Activated T-helper 2 cell treated with anti-CD3 and anti-CD28 coated beads, Interferon-gamma antibody, Interleukin-2, Interleukin-4, amounts not matched to agents 10 μg/mL and 5 μg/mL and 100 μg/mL, durations not matched to agents 14 hours and 24 hours and 36 hours (primary cell): ENCODE measurements at places on chromosomes 12 and 14. TPM values are rescaled to one million over a fixed set of nuclear protein-coding genes. Genes with fewer than 3 reads are reported as not detected.

GRCh38 chr12:101567918-101568317, 26.9 kb upstream of the MYBPC1 start:
- no peak overlapping the region for H3K27ac ChIP-seq
- peaks cover 4% of the 10 kb centered on the region for H3K27me3 ChIP-seq
- peaks cover 3% of the 10 kb centered on the region for H3K4me1 ChIP-seq
- H3K4me3 ChIP-seq: no peak overlapping the region
- DNase-seq: no peak
- no peaks in the 10 kb centered on the region for H3K36me3 ChIP-seq

TAS2R9 gene
- not detected in 2 replicates for total RNA-seq

DNA sequence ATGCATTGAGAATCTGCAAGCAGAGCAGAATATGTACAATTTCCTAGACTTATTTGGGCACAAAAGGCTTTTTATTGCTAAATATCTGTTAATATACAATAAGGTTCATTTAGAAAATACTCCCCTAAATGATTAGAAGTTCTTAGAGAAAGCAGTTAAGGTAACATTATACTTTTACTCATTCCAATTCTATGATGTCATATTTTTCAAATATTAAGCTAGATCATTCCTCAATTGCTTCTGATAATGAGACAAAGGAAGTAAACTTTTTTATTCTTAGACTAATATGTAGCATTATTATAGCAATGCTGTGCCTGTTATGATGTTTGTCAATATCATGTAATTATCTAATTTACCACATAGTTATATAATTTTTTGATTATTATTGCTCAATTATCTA, 447.0 kb downstream of the SLC16A7 start:
- H3K4me3 ChIP-seq: no peak overlapping the region
- H3K4me1 ChIP-seq: no peaks in the 10 kb centered on the region
- no peak overlapping the region for H3K27ac ChIP-seq
- H3K36me3 ChIP-seq: no peaks in the 10 kb centered on the region

DNA sequence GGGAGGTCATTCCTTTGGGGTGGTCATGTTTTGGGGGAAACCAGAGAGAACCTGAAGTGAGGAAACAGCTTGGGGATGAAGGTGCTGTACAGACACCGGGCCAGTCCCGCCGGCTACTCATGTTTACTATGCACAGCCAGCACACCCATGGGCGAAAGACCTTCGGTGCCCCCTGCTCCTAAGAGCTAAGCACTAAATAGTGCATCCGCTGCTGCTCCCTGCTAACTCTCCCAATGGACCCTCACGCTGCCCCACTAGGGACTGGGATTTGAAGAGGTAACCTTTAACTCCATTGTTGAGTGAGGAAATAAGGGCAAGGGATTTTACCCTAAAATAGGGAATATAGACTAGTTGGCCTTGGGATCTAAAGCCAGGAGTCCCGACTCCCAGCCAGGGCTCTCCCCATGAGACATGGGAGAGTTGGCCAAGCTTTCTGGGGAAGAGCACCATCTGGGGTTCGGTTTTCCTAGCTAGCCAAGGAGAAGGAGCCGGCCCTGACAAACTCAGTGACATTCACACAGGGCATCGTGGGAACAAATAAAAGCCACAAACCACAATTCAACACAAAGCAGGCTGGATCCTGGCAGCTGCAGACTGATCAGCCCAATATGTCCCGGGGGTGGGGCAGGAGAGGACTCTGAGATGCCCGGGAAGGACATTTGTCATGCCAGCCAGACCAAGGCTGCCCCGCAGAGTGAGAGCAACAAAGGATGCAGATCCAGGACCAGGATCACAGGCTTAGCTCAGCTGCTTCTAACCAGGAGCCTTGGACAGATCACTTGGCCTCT, 91.7 kb downstream of the SINHCAF start:
- no peak overlapping the region for H3K4me3 ChIP-seq
- peaks cover 12% of the 10 kb centered on the region for H3K27me3 ChIP-seq
- no peak for DNase-seq
- peaks cover 5% of the 10 kb centered on the region for H3K4me1 ChIP-seq

GRCh38 chr12:125262851-125263250, 197.6 kb downstream of the AACS start:
- H3K4me1 ChIP-seq: no peaks in the 10 kb centered on the region
- no peak for DNase-seq
- H3K27me3 ChIP-seq: no peaks in the 10 kb centered on the region
- H3K36me3 ChIP-seq: no peaks in the 10 kb centered on the region

DNA sequence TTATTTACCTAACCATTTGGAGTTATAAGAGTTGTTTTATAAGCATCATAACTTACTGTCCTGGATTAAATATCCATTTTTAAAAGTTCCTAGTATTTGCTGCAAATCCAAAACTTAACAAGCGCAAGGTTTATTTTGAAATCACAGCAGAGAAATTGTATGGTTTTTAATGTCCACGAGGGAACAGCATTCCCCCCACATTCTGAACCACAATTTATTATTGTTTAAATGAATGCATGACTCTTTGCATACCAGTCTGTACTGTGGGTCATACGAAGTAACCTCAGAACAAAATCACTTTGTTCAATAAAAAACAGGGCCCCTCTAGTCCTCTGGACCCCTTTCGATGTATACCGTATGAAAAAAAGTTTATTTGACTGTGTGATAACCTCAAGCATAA, 75.9 kb downstream of the DACT1 start:
- H3K27ac ChIP-seq: no peak overlapping the region
- peaks cover 12% of the 10 kb centered on the region for H3K4me1 ChIP-seq
- H3K4me3 ChIP-seq: no peak overlapping the region
- no peaks in the 10 kb centered on the region for H3K36me3 ChIP-seq
- H3K27me3 ChIP-seq: no peaks in the 10 kb centered on the region

DNA sequence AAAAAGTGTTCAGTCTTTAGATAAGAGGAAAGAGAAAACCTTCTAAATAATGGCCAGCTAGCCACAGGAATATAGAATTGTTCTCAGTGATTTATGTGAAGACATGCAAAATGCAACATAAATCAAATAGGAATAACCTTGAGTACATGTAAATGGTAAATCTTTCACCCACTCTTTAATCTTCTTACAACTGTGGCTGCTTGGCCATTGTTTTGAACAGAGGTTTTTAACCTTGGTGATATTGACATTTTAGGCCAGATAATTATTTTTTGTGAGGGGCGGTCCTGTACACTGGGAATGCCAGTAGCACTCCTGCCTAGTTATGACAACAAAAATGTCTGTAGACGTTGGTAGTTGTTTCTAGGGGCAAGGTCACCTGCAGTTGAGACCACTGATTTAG, 479.9 kb upstream of the NOVA1 start:
- H3K27me3 ChIP-seq: no peaks in the 10 kb centered on the region
- H3K27ac ChIP-seq: no peak overlapping the region
- no peak for DNase-seq
- no peak overlapping the region for H3K4me3 ChIP-seq
- no peaks in the 10 kb centered on the region for H3K4me1 ChIP-seq

DNA sequence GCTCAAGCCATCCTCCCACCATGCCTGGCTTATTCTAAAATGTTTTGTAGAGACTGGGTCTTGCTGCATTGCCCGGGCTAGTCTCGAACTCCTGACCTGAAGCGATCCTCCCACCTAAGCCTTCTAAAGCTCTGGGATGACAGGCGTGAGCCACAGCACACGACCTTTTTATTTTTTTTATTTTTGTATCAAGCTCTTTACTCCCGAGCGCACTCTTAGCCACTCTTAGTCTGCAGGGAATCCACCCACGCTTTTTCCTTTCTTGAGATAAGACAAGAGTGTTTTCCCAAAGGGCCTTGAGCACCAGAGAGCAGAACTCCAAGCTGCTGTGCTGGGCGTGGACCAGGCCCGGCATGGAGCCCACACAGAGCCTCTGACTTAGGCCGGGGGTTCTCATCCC, 23.4 kb downstream of the MAP1LC3B2 start:
- H3K27me3 ChIP-seq: peaks cover 5% of the 10 kb centered on the region
- H3K4me3 ChIP-seq: no peak overlapping the region
- DNase-seq: no peak
- no peak overlapping the region for H3K27ac ChIP-seq

GRCh38 chr12:120381752-120382419, 12.9 kb upstream of the MSI1 start:
- H3K4me1 ChIP-seq: no peaks in the 10 kb centered on the region
- H3K4me3 ChIP-seq: no peak overlapping the region
- H3K36me3 ChIP-seq: no peaks in the 10 kb centered on the region
- peaks cover 30% of the 10 kb centered on the region for H3K27me3 ChIP-seq
- no peak for DNase-seq

DNA sequence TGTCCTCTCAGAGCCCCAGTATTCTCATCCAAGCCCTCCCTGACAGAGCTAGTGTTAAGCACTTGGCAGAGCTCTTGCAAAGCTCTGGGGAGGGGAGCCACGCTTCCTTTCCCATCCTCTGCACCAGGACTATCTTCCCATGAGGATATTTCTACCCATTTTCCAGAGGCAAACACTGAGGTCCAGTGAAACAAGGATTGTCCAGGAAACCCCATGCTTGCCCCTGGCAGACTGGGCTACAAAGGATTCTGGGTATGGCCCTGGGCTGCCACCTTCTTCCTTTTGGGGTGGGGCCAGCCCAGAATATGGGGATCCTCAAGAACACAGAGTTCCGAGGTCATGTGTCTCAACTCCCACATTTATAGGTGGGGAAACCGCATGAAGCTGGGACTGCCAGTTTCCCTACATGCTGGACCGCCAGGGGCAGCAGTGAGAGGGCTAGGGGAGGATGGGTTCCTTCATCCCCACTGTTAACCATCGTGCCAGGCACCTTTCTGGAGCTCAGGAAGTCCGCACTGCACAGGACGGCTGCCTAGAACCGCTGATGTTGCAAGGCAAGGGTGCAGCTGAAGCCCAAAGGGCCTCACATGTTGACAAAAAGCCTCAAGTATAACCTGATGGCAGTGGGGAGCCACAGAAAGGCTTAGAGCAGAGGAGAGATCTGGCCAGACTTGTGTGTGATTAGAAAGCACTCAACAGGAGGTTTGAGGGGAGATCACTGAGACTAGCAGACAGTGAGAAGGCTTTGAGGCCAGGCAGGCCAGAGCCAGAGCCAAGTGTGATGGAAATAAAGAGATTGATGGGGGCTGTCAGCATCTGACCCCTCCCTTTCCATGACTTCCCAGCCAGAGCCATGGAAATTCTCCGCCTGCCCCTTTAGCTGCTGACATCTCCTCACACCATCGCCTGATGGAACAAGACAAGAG, 5.5 kb upstream of the CCDC85C start:
- DNase-seq: no peak
- H3K4me1 ChIP-seq: peaks cover 5% of the 10 kb centered on the region
- peaks cover 2% of the 10 kb centered on the region for H3K27me3 ChIP-seq
- no peak overlapping the region for H3K4me3 ChIP-seq
- no peak overlapping the region for H3K27ac ChIP-seq

- H3K36me3 ChIP-seq: peaks cover 4% of the 10 kb centered on the region
- no peak for DNase-seq
- H3K27me3 ChIP-seq: no peaks in the 10 kb centered on the region
- no peak overlapping the region for H3K4me3 ChIP-seq
- peaks cover 14% of the 10 kb centered on the region for H3K4me1 ChIP-seq
- no peak overlapping the region for H3K27ac ChIP-seq
Observed at GRCh38 chr12:123031171-123031845, 50.8 kb downstream of the ARL6IP4 start.

BCL2L14 gene
- total RNA-seq: 1.2 and 1.4 TPM in 2 replicates

- H3K4me3 ChIP-seq: no peak overlapping the region
- H3K36me3 ChIP-seq: no peaks in the 10 kb centered on the region
- no peak overlapping the region for H3K27ac ChIP-seq
- H3K4me1 ChIP-seq: no peaks in the 10 kb centered on the region
Observed at GRCh38 chr14:53570411-53571387, 385.9 kb downstream of the BMP4 start.

DNA sequence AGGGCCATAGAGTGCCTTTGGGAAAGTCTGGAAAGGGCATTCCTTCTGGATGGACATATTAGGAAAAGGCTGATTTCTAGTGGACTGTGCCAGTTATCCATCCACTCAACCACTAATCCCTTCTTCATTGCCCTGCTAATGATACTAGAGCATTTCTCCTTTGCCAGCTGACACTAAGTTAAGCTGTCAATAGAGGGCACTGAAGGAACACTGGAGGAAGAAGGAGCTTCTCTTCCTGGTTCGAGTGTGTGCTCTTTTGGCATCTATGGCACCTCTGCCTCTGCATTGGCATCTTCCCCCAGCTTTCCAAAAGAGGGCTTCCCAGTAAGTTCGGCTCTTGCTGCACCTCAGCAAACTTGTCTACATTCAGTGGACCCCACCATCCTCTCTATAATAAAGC, 165.4 kb downstream of the DERA start:
- no peaks in the 10 kb centered on the region for H3K4me1 ChIP-seq
- no peak overlapping the region for H3K4me3 ChIP-seq
- no peaks in the 10 kb centered on the region for H3K36me3 ChIP-seq
- no peak overlapping the region for H3K27ac ChIP-seq
- H3K27me3 ChIP-seq: no peaks in the 10 kb centered on the region
- DNase-seq: no peak

SSPN gene
- not detected in 2 replicates for total RNA-seq

SOX5 gene
- 0.34 and 0.53 TPM in 2 replicates for total RNA-seq

TAS2R7 gene
- not detected in 2 replicates for total RNA-seq

CEBPE gene
- not detected in 2 replicates for total RNA-seq

DNA sequence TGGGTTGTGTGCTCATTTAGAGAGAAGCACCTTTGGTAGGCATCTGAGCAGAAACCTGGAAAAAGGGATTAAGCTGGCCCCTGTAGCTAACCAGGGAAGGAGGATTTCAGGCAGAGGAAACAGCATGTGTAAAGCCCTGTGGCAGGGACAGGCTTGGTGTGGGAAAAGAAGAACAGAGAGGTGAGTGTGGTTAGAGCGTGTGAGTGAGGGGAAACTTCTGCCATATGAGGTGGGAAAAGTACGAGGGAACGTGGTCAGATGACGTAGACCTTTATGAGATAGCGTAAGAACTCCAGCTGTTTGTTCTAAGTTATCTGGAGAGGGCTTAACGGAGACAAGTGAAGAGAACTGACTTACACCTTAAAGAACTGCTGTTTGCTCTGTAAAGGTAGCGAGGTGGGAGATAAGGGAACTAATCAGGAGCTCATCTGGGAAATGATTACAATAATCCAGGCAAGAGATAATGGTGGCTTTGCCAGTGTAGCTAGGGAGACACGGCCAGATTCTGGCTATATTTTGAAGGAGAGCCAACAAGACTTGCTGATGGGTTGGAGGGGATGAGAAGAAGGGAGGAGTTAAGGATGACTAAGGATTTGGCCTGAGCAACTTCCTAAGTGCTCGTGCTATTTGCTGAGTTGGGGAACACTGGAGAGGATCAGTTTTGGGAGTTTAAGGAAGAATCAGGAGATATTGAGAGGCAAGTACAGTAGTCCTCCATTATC, 234.0 kb downstream of the ETNK1 start:
- H3K27ac ChIP-seq: no peak overlapping the region
- DNase-seq: no peak
- no peak overlapping the region for H3K4me3 ChIP-seq
- no peaks in the 10 kb centered on the region for H3K36me3 ChIP-seq

- H3K4me3 ChIP-seq: no peak overlapping the region
- H3K36me3 ChIP-seq: no peaks in the 10 kb centered on the region
- H3K27ac ChIP-seq: no peak overlapping the region
- peaks cover 12% of the 10 kb centered on the region for H3K4me1 ChIP-seq
Observed at GRCh38 chr12:79938843-79939242, 3.9 kb upstream of the PPP1R12A start.

GPR162 gene
- total RNA-seq: 0.11 and 0.30 TPM in 2 replicates

TAS2R8 gene
- total RNA-seq: not detected in 2 replicates

GRCh38 chr14:30143627-30144026, 216.0 kb upstream of the PRKD1 start:
- H3K4me1 ChIP-seq: no peaks in the 10 kb centered on the region
- H3K27me3 ChIP-seq: no peaks in the 10 kb centered on the region
- H3K4me3 ChIP-seq: no peak overlapping the region

GRCh38 chr12:79858518-79858917, 76.4 kb downstream of the PPP1R12A start:
- H3K27ac ChIP-seq: no peak overlapping the region
- H3K36me3 ChIP-seq: peaks cover 54% of the 10 kb centered on the region
- DNase-seq: no peak
- H3K27me3 ChIP-seq: no peaks in the 10 kb centered on the region
- peaks cover 3% of the 10 kb centered on the region for H3K4me1 ChIP-seq
